AML-193 (cell line): ENCODE measurements at places on chromosomes 1 and 21.

DNA sequence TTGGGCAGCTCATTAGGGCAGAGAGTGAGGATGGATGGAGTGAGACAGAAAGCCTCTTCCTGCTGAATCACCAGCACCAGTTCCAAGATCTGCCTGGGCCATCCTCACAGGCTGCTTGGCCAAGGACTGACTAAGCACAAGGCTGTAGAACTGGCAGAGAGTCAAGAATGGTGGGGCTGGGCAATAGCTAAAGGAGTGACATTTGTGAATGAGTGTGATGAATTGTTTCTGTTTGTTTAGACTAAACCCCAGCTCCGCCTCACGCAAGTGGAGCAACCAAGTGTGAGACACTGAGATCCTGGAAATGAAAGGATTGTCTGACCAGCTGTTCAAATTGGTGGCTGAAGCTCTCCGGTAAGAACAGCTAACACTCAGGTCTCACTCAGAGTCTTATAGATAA is 38.6 kb downstream of the BRINP2 start:
- DNase-seq = no peak

DNA sequence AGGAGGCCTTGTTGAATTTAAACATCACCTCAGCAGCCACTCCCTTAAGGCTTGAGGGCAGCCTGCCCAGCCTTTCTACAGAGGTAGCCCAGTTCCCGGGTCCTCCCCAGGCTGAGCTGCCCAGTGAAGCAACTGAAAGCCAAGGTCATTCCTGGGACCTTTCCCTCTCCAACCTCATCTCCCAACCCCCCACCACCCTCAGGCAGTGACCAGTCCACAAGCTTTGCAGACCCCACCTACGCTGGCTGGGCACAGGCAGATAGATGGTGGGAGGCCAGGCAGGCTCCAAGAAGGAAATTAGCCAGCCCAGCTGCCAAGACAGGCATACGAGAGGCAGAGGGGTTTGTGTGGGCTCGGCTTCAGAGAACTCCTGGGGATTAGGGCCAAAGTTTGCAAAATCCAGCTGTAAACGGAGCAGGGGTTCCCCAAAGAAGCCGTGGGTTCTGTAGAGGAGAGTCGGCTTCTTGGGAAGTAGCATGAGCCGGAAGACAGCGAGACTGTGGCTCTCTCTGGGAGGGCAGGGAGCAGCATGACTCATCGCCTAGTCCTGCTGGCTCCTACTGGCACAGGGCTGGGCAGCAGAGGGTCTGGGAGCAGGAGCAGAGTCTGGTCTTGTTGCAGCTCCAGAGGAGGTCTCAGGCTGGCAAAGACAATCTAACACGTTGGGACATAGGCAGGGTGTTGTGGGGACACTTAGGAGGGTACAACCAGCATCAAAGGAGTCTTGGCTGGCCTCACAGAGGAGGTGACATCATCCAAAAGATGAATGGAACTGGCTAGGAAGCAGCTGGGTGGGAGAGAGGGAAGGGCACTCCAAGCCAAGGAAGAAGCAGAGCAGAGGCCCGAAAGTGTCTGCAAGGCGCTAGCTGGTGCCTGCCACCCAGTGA is 2.8 kb upstream of the ZC3H12A start:
- DNase-seq = no peak

GRCh38 chr1:64183395-64184002 is 19.9 kb upstream of the UBE2U start:
- DNase-seq = no peak

- DNase-seq = no peak
These were observed 44.6 kb downstream of the PDPN start for GRCh38 chr1:13628218-13628617.

- peak; percentile 57 for DNase-seq
These were observed 167.3 kb downstream of the ZZZ3 start for GRCh38 chr1:77514921-77515776.

- no peak for DNase-seq
These were observed 7.5 kb downstream of the MFSD2A start for GRCh38 chr1:39962450-39962825.

- peak; percentile 75 for DNase-seq
These were observed 2.1 kb downstream of the SCCPDH start for GRCh38 chr1:246726255-246726679.

DNA sequence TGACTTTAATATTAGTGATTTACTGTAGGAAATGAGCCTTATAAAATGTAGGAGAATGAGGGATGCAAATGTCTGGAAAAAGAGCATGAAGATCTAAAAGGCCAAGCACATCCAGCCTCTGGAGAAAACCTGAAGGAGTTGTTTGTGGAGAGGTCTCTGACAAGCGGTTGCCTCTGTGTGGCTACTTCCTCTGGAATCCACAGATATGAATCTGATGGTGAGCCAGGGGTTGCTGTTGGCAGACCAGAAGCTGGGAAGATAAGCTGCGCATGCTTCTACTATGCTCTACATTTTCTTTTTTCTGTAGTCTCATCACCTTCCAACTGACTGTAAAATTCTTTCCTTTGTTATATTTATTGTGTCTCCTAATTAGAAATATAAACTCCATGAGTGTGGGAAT is 248.6 kb downstream of the OLFM3 start:
- no peak for DNase-seq

GRCh38 chr1:210132582-210132981 is 100.0 kb upstream of the SERTAD4 start:
- DNase-seq = no peak

GRCh38 chr1:2110191-2110737 is 60.1 kb downstream of the PRKCZ start:
- DNase-seq = no peak
